ENCODE measurements at places on chromosomes 3 and 15.

DNA sequence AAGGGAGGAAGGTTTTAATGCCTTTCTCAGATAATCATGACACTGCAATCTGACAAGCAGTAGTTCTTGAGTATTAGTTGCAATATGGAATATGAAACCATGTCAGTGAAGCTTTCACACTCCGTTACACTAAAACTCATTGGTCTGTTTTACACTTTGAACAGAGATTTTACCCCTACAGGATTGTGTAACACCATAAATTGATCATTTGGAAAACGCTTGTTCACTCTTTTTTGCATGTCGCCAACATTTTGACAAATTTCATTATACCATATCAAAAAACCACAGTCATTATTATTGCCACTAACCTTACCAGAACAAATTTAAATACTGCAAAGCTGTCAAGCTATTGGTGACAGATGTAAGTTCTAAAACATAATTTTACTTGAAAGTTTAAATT, 404.8 kb upstream of the THBS1 start:
- DNase-seq: no peak

DNA sequence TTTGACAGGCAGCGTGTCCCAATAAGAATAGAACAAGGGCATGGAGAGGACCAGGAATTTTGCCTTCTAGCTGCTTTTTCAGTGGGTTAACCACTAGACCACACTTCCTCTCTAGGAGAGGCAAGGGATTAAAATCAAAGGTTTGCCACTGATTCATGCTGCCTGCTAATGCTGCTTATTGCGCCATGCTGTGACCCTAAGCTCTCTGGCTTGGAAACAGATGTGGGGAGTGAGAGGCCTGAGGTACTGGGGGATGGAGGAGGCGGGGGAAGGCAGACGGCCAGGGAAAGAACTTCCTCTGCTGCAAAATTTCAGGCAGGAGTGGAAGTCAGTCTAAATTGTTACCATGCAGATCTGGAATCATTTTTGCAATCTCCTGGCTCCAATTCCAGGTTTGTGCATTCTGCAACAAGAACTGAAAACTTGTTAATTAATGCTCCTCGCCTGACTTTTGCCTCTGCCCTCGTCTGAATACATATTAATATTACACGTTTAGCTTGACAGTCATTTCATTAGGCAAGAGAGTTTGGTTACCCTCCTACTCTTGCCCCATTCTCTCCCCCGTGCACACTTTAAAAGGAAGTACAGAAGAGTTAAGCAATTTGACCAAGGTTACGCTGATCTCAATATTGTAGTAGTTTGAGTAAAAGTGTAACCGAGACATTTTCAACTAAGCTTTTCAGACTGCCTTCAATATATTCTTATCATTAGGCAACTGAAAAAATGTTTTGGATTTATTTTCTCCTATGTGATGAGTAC, 121.7 kb upstream of the SPRED1 start:
- no peak for DNase-seq

GRCh38 chr15:74369084-74369745, 1.8 kb upstream of the CYP11A1 start:
- no peak for DNase-seq

GRCh38 chr15:74826921-74827320, 494 bp downstream of the CPLX3 start:
- no peak for DNase-seq

- DNase-seq: no peak
These were observed 315.9 kb downstream of the BCHE start for GRCh38 chr3:165521131-165521871.

DNA sequence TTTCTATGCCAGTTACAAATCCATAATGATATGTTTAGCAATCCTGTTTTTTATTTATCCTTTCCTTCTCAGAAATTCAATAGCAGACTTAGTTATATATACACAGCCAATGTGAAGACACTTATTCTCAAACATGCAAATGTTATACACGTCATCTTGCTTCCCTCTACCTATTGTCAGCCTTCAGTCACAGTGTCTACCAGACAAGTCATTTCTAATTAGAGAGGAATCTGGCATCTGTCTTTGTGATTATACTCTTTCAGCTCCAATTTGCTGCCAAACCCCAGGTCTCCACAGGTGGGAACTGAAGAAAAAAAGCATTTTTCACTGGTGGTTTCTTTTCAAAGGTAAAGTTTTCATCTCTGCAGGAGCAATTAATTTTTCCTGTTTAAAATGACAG, 793.1 kb downstream of the AGBL1 start:
- DNase-seq: no peak

GRCh38 chr3:45642731-45643152, 46.5 kb upstream of the SACM1L start:
- DNase-seq: no peak

DNA sequence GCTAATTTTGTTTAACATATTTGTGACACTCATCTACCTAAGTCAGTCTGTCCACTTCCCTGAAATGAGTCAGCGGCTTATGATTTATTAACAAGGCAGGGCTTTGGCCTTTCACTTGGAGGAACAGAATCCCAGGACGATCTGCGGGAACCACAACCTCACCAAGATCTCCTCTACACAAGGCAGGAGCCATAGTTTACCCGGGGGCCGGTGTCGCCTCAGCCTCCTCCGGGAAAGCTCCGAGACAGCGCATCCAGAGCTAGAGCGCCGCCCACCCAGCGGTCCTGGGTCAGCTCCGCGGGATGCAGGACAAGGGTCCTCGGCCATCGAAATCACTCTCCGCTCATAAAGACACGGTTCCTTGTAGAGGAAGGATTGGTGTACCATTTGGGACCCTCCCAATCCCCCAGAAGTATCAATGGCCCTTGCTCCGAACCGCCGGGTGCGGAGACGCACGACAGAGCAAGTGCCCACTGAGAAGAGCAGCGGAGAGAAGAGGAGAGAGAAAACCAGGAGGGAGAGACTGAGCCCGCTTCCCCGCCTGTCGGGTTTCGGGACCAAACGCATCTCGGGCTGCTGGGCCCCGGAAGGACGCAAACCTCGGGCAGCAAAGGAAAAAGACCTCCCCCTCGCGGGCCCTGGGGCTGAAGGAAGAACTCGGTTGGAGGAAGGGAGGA, 13.1 kb upstream of the ALCAM start:
- no peak for DNase-seq

DNA sequence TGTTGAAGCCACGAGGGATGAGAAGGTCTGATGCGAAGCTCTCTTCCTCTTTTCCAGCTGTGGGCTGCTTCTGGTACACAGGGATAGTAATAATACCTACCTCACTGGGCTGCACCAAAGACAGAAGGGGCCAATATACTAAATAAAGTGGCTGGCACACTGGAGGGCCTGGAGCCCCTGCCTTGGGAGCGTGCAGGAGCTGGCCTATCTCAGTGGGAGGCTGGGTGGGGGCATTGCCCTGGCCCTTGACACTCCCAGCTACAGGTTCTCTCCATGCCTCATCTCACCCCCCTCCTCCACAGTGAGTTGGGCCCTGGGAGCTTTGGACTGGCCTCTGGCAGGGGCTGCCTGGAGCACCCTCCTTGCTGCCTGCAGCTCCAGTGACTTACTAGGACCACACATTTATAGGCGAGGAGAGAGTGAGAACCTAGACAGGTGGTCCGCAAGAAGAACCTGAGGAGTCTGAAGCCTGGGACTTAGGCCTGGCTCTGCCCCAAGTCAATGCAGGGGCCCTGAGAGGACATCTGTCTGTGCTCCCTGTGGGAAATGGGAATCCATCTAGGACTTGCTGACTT, 1.6 kb downstream of the NOX5 start:
- no peak for DNase-seq

DNA sequence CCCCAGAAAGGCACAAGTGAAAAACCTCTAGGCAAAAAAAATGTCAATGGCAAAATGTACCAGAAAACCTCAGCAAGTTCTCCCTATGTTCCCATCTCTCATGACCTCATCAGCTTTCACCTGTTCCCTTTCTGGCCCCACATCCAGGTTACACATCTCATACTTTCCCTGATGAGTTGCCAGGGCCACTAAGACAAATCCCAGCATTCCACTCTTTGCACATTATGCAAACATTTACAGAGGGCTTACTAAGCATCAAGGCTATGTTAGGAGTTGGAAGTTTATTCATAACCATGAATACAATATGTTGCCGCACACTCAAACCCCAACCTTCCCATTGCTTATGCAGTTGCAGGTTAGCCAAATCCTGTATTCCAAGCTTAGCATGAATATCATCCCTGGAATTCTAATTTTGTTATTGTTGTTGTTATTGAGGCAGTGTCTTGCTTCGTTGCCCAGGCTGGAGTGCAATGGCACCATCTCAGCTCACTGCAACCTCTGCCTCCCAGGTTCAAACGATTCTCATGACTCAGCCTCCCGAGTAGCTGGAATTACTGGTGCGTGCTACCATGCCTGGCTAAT, 129.3 kb upstream of the UBE2E2 start:
- no peak for DNase-seq

DNA sequence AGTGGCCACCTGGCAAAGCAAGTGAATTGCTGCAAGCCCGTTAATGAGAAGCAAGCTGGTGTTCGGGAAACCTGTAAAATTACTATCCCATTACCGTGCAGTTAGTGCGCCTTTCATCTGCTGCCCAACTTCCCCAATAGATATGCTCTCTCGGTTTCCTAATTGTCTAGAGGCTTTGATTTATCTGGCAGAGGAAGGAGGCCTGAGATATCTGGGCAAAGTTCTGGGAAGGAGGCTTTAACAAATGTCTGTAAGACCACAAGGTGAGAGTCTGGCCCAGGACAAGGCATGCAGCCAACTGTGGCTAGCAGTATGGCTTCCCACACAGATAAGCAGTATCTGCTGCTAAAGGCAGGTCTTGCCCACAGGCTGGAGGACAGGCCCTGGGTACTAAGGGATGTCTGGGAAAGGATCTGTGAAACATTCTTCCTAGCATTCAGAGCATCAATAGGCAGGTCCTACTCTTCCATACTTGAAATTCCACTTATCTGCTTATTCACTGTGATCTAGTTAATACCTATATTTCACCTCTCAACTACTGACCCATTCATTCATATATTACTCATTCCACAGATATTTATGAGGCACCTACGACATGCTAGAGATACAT, 130.0 kb upstream of the SLC2A2 start:
- DNase-seq: no peak

DNA sequence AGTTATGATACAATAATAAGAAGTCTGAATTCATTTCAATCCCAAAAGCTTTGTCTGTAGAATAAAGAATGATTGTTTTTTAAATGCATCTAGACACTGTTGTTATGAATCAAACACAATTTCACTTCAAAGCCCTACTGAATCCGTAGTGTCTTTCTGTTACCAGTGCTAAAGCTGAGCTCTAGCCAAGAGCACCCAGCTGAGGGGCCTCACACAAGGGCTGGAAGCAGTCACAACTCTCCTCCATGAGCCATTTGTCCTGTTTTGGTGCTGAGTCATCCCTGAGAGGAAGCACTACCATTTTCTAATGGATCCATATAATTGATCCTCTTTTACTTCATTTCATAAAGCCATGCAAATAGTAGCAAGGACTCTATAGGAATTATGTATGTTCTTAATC, 158.2 kb upstream of the ANKRD28 start:
- no peak for DNase-seq

DNA sequence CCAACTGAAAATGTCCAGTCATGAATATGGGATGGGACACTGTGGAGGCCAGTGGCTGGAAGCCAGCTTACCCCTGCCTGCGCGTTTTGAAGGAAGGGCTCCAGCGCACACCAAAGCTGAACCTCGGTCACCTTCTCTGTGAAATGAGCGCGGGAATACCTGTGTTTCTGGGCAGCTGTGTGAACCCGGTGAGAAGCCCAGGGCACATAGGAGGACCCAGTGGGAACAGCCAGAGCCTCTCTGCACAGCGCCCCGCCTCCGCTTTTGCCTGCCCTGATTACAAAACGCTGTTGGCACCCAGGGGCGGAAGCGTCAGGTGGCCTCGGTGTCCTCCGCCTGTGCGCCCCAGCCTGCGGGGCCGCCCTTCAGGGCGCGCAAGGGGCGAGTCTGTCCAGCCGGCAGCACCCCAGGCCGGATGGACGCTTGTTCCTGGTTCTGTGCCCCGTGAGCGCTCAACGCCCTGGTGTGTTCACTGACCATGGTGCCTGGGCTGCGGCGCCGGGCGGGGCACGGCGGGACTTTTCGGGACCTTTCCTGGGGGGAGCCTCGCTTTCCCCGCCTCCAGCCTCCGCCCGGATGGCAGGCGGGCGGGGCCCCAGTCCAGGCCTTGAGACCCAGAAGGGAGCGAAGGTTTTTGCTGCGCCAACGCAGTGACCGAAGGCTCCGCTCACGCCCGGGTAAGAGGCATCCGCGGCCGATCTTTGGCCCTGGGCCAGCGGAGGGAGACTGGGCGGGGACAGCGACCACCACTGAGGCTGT, at the start of gene SQOR:
TSS of gene SQOR (plus strand) at position 598 of the 759 bp plus-strand sequence. CDS start 23,895 bp downstream, outside the sequence.
- peak; percentile 59 for DNase-seq

DNA sequence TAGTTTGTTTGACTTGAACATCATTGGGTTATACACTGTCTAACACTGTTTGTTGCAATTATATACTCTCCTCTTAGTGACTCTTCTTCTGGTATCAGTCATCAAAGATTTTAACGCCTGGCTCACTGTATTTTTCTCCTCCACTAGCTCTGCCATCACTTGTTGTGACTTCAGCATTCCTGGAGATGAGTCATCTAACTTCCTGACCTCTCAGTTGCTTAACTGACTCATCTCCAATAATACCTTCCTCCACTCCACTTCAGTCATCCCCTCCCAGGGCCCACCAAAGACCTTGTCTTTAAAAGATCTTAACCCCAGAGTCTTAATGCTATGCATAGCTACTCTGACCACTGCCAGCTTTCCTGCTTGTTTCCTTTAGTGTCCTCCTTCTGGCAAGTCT, 28.6 kb upstream of the CLSTN2 start:
- DNase-seq: no peak

- DNase-seq: no peak
These were observed 95.9 kb downstream of the SMAD6 start for GRCh38 chr15:66797921-66798320.

DNA sequence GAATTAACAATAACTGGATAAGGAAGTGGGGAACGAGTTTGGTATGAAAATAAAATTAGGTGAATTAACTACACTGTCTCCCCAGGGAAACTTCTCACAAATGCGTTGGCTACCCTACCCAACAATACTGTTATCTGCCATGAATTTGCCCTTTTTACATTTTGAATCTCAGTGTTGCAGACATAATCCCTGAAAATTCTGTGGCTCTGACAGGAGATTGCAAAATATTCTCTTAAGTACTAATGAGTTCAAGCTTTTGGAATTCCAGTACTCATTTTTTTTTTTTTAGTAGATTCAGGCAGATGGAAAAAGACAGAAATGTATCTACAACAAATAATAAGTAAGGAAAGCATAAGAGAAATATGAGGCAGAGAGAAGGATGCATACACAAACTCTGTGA, 332.6 kb downstream of the LSAMP start:
- DNase-seq: no peak
